ENCODE measurements at places on chromosomes 1 and 21. TPM values are rescaled to one million over a fixed set of nuclear protein-coding genes. Genes with fewer than 3 reads are reported as not detected.

The CDCA8 gene
- total RNA-seq, result 14.6 TPM

The PTPRF gene
- total RNA-seq, result 464 TPM

The RAB3B gene
- total RNA-seq, result 4.0 TPM

DNA sequence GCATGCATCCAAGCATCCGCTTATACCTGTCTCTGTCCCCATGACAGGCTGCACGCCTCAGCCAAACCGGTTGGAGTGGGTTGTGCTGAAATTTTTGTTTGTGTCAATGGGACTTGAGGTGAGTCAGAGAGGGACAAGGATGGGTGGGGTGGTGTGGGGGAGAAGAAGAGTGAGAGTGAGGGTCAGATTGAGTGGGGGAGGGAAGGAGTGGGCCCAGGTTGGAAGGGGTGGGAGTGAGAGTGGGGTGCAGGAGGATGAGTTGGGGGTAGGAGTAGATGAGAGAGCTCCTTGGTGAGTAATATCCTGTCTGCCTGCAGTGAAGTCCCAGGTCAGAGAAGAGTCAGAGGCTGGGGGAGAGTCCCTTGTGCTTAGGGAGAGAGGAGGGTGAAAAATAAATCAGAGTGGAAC lies 3.3 kb upstream of the NECTIN4 start:
- H3K4me3 ChIP-seq, result no peak overlapping the region
- DNase-seq, result peak; percentile 34
- H3K27me3 ChIP-seq, result no peaks in the 10 kb centered on the region
- peaks cover 67% of the 10 kb centered on the region for H3K4me1 ChIP-seq

GRCh38 chr1:149931212-149931790 lies 3.7 kb upstream of the SF3B4 start:
- H3K27me3 ChIP-seq, result no peaks in the 10 kb centered on the region
- peaks cover 35% of the 10 kb centered on the region for H3K4me1 ChIP-seq
- no peak for DNase-seq
- peaks cover 29% of the 10 kb centered on the region for H3K36me3 ChIP-seq
- H3K27ac ChIP-seq, result no peak overlapping the region

GRCh38 chr1:114263343-114263742 lies 109.7 kb upstream of the SYT6 start:
- H3K4me1 ChIP-seq, result no peaks in the 10 kb centered on the region
- H3K27ac ChIP-seq, result no peak overlapping the region
- DNase-seq, result no peak
- H3K27me3 ChIP-seq, result peaks cover 23% of the 10 kb centered on the region
- no peak overlapping the region for H3K4me3 ChIP-seq
